ENCODE measurements at places on chromosomes 4 and X.
A peak's percentile ranks its signal among the peaks of the same experiment; 100 is the strongest.

- DNase-seq: no peak
Measured at GRCh38 chr4:48629458-48629857, 139.4 kb downstream of the ZAR1 start.

GRCh38 chr4:127194281-127194680, 438.5 kb upstream of the INTU start:
- DNase-seq: no peak

- DNase-seq: no peak
Measured at GRCh38 chr4:149344436-149344835, 471.2 kb downstream of the IQCM start.

GRCh38 chr4:158020176-158020575, 152.6 kb downstream of the GASK1B start:
- DNase-seq: no peak

DNA sequence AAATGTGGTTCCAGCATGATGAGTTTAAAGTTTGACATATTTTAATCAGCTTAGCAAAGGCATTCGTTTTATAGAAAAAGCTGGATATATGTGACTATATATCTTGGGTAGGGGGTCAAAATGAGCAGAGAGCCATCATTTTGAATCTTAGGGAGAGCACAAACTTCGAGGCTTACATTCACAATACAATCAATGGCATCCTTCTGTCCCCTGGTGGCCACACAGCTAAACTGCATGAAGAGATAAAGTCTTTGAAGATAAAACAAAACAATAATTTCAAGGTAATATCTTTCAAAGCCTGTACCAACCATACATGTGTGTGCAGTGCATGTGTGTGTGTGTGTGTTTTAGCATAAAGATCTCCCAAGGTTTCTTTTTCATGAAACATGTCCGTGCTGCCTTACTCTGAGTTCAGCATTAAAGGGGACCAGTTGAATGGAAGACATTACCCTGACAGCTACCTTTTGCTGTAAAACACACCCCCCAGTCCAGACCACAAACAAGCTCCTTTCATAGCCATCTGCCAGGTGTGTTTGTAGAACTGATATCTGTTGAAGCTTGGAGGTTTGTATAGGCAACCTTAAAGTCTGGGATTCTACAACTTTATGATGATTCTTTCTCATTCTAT, 22.0 kb downstream of the DYNLT3 start:
- peak; percentile 32 for DNase-seq

DNA sequence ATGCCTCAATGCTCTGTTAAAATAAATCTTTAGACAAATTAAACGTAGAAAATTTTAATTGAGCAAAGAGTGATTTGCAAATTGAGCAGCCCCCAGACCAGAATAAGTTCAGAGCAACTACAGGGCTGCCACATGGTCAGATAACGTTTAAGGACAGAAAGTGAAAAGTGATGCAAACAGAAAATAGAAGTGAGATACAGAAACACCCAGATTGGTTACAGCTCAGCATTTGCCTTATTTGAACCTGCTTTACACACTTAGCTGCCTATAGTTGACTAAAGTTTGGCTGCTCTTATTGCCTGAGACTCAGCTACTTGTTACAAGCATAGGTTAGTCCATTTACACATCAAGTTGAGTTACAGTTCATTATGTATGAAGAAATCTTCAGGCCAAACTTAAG, 1800.8 kb upstream of the PCDH10 start:
- no peak for DNase-seq

- DNase-seq: no peak
Measured at GRCh38 chrX:38138900-38139299, 81.8 kb downstream of the SRPX start.

- no peak for DNase-seq
Measured at GRCh38 chrX:23327104-23327503, 7.5 kb upstream of the PTCHD1 start.

DNA sequence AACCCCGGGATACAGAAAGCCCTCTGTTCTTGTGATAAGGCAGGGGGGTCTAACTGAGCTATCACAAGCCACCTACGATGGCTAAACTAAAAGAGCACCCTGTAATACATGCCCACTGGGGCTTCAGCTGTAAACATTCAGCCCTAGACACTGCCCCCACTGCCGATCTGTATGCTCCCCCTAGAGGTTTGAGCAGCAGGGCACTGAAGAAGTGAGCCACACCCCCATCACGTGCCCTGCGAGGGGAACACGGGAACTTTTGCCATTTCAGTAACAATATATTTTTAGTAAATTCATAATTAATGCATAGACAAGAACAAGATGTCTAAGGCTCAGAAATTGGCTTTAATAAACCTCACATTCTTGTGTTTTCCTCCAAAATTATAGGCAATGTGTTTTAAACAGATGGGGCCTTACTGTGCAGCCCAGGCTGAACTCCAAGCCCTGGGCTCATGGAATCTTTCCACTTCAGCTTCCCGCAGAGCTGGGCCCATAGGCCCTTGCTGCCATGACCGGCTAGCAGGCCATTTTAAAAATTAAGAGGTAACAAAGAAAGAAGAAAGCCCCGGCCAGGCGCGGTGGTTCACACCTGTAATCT, 235.3 kb upstream of the SFRP2 start:
- DNase-seq: no peak

GRCh38 chr4:153151535-153152455, 52.4 kb upstream of the TRIM2 start:
- DNase-seq: no peak

- no peak for DNase-seq
Measured at GRCh38 chr4:136751556-136751955, 780.7 kb downstream of the PCDH18 start.

GRCh38 chr4:25928379-25929297, 14.6 kb downstream of the SMIM20 start:
- no peak for DNase-seq

DNA sequence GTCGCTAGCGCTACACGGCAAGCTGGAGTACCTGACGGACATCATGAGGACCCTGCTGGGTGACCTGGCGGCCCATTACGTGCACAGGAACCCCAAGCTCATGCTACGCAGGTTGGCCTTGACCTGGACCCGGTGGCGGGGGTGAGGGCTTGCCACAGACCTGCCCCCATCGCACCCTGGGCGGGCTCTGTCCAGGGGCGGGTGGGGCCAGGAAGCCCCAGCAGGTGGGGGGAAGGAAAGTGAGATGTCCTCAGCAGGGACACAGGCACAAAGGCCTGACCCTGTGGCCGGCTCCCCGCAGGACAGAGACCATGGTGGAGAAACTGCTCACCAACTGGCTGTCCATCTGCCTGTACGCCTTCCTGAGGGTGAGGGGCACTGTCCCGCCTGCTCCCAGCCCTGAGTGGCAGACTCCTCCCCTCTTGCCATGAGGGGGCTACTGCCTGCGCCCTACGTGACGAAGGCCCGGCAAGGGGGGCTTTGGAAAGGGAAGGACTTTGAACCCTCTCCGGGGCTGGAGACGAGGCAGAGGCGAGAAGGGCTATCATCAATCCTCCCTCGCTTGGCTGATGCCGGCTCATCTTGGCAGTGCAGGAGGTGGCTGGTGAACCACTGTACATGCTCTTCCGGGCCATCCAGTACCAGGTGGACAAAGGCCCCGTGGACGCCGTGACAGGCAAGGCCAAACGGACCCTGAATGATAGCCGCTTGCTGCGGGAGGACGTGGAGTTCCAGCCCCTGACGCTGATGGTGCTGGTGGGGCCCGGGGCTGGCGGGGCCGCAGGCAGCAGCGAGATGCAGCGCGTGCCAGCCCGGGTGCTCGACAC, 5.3 kb upstream of the SRPK3 start:
- DNase-seq: no peak

DNA sequence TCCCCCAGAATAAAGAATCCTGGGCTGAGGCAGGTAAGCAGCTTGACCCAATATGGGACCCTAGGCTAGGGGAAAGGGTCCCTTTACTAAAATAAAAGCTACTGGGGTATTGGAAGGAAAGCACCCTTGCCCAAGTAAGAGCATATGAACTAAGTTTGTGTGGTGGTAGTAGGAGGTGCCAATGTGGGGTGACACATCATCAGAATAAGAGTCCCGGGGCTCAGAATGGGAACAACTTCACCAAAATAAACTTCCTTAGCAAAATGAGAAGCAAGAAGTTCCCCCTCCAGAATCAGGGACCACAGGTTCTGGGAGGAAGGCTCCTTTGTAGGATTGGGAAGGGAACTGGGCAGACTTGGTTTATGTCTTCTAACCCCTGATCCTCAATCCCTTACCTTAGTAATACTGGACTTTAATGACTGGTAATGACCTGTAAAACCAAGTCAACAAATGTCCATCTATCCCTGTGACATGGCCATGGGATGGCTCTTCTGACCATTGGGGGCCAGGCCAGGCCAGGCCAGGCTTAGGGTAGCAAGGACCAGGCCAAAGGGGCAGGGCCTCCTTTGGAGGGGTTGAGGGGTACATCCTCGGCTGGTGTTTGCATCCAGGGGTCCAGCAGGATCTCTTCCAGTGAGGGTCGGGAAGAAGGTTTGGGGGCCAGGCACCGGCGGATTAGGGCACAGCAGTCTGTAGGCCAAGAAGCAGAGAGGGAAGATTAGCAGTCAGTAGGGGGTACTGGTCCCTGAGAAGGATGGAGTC, 2.3 kb upstream of the SLC35A2 start:
- no peak for DNase-seq

DNA sequence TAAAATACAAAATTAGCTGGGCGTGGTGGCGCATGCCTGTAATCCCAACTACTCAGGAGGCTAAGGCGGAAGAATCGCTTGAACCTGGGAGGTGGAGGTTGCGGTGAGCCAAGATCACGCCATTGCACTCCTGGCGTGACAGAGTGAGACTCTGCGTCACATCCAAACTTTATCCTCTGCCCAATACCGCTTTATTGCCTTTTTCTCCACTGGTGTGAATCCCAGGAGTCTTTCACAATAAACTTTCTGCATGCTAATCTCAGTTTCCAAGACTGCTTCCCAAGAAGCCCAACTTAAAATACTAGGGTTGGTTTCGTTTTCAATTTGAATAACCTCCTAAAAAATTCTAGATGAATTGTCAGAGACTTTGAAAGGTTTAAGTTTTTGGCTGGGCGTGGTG, 27.2 kb upstream of the DHX15 start:
- DNase-seq: no peak

DNA sequence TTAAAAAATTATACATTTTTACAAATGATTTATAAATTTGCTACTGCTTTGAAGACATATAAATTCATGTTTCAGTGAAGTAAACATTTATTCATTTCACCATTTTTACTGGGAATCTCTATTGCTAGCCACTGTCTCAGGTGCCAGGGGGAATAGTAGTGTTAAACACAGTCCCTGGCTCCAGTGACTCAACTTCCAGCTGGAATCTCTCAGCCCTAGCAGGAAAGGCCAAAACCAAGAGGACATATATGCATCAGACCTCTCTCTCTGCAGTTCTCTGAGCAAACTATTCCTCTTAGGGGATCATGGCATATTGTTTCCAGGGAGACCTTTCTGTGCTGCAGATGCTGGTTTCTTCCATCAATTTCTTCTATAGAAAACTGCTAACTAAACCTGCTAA, 1009.0 kb upstream of the LCORL start:
- DNase-seq: no peak

- DNase-seq: no peak
Measured at GRCh38 chr4:55510685-55511084, 36.0 kb downstream of the CLOCK start.

- no peak for DNase-seq
Measured at GRCh38 chr4:5995901-5996623, 22.2 kb downstream of the C4orf50 start.

- DNase-seq: no peak
Measured at GRCh38 chr4:74805601-74806000, 11.3 kb upstream of the BTC start.

DNA sequence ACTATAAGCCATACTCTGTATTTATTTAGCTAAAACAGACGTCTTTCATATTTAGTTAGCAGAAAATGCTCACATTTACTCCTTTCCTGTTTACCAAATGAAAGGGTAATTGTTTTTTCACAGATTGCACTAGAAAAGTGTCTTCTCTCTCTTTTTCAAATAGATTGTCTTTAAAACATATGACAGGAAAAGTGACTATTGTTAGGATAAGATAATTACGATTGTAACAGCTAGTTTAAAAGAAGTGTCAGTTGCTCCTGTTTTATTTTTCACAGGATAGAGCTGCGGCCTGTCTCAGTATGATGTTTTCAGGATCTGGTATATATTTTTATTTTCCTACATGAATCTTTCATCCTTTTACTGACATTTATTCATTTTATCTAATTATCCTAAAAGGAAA, 353.5 kb downstream of the FBXO8 start:
- no peak for DNase-seq

DNA sequence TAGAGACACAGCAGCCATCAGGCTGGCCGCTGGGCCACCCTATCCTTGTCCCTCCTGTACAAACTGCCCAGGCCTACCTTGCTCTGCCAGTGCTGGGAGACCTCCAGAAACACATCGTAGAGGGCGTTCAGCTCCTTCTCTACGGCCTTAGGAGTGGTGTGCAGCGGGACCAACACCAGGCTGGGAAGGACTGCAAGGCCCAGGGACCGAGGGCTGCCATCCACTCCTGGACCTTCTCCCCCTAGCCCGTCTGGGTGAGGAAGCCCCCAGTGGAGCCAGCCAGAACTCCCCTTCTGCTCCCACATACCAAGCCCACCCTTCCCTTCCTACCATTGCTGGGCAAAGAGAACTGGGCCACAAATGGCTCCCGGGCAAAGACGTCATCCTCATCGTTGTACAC, 5.0 kb downstream of the RPL10 start:
- DNase-seq: no peak

GRCh38 chr4:58063404-58064160, 953.4 kb upstream of the IGFBP7 start:
- DNase-seq: no peak

DNA sequence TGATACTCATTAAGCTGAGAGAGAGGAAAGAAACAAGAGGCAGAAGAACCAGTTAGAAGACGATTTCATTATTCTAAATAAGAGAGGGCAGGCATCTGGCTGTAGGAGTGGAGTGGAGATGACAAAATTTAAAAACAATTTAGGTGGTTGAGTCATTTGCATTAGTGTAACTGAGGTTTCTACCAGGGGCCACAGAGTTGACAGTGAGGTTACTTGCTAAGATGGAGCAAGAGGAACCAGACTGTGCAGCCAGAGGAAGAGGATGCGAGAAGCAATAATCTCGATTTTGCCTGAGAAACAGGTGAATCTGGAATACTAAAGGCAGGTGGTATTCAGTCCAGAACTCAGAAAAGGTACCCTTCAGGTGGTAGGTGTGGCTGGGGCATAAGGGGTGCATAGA, 491.9 kb downstream of the MID1IP1 start:
- no peak for DNase-seq

GRCh38 chr4:8501781-8502180, 61.2 kb downstream of the TRMT44 start:
- DNase-seq: no peak
